Right lung (tissue), 10 donors: ENCODE measurements at places on chromosomes 2 and 18.
A peak's percentile ranks its signal among the peaks of the same experiment; 100 is the strongest.

DNA sequence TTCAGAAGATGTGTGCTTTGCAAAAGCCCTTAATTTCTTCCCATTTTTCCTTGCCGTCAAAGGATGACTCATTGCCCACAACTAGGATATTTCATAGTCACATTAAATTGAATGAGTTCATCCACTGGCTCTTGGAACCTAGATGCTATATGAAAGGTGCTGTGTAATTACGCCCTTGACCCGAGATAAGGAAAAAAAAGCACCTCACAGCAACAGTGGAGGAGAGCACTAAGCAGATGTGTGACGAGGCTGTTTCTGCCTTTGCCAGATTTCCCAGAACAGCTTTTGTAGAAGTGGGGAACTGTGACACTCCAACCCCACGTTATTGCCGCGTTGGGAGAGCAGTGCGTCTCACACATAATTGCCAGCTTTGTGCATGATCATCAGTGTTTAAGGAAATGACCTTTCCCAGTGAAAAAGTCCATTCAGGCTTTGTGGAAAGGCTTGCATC is 33.3 kb upstream of the TMEM87B start:
- DNase-seq = no peak

GRCh38 chr18:13539050-13539449 is 187.3 kb downstream of the FAM210A start:
- no peak for DNase-seq

- DNase-seq = peak; percentile 85
Observed at GRCh38 chr2:119431155-119431975, at the start of gene TMEM37. Gene TMEM37, plus strand, starts transcription at chr2:119431854. Its CDS starts 50 bp downstream, at chr2:119431904.

DNA sequence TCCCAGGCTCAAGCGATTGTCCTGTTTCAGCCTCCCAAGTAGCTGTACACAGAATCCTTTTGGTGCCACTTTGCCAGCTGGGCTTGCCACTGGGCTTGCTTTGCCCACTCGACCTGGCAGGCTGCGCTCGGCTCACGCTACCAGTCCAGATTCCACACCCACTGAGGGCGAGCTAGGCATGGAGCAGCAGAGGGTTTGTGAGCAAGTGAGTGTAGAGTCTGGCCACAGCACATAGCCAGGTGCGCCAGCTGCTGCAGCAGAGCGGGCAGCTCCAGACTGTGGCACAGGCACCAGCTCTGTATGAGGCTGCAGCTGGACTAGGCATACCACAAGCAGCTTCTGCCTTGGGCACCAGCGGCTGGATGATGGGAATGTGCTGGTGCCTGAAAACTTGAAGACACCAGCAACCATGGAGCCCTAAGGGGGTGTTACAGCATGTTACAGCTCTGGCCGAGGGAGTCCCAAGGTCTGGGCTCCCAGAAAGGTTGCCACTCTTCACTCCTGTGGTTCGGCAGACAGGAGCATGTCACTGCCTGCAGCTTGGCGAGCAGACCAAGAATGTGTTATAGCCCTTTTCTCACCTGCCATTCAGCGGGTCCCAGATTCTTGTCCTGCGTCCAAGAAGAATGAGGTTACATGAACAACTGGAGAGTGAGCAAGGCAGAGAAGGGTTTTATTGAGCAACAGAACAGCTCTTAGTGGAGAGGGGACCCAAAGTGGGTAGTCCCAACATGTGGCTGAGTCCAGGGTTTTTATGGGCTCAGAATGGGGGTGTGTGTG is 12.9 kb downstream of the SMARCAL1 start:
- no peak for DNase-seq

GRCh38 chr2:234241656-234242458 is 191.4 kb downstream of the SPP2 start:
- DNase-seq = no peak

- DNase-seq = no peak
Observed at GRCh38 chr2:105403783-105404698, 5.2 kb upstream of the FHL2 start.

DNA sequence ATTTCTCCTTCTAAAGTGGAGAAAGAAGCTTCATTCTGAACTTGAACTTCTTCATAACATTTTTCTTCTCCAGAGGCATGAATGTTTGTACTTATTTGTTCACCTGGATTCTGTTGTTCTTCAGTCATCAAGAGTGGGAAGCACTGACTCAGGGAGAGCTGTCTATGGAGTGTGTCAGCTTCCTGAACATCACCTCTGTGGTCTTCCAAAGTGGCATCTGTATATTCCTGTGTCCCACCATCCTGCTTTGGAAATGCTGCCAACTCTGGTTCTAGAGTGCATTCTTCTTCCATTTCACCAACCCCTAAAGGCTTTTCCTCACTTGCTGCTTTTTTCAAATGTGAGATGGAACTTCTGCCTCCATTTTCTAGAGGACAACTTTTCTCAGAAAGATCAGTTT is 59.5 kb downstream of the TTN start:
- no peak for DNase-seq

- DNase-seq = no peak
Observed at GRCh38 chr2:1881502-1881901, 137.2 kb upstream of the PXDN start.

DNA sequence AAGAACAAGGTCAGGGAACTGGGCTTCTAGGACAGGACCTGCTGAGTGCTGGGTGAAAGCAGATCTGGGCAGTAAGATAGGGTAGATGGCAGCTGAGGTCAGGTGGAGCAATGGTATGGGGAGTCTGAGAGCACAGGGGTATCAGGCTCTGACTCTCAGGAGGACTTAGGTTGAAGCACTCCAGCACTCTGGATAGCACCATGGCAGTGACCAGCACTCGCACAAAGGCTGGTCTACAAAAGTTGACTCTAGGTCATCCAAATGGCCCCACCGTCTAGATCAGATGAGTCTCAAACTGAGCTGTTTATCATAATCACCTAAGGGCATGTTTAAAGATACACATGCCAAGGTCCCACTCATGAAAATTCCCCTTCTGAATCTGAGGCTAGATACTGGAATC is 60.1 kb downstream of the CDKL4 start:
- no peak for DNase-seq

- DNase-seq = no peak
Observed at GRCh38 chr18:51229328-51229727, 31.8 kb upstream of the MEX3C start.

DNA sequence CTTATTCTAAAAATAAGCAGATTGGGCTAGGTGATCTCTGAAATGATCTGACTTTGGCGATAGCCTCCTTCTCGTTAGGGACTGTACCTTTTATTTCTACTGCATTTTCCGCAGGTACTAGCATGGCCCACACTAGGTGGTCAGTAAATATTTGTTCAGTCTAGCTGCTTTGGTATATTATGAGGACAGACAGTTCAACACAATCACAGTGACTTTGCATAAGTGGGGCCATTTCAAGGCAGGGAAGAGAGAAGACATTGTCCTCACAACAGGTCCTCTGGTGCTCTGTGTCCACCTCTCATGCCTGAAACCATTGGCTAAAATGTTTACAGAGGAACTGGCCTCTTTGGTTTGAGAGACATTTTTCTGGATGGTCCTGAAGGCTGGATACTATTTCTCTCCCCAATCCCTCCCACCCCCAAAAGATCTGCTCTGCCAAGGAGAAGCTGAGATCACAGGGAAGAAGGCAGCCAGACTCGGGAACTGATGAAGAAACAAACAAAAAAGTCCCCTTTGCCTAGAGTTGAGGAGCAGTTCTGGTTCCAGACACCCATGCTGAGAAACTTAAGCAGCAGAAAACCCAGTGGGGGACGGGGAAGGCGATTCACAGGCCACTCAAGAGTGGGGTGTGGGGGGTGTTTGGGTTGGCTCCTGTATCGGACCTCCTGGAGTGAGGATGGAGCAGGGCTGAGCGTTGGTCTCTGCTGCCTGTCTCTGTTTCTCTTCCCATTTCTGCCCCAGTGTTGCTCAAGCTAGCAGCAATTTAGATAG is 2.9 kb upstream of the TNP1 start:
- DNase-seq = no peak

DNA sequence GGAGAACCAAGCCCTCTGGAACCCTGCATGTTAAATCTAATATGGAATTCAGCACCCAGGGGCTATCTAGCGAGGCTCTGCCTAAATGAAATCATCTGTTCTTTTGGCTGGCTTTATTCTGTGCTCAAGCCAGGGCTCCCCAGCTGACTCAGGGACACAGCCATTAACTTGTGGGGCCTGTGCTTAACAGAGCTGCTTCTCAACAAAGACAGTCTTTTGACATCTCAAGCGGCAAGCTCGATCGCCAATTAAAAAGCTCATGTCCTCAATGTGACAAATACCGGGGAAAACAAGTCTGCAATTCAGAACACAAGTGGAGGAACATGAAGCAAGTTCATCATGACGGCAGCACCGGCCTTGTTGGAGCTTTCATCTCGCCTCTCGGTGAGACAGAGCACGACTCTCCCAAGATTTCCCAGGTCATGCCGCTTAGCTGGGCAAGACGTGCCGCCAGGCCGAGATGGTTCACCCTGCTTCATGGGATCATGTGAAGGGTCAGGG is 64.9 kb downstream of the KLHL29 start:
- DNase-seq = peak; percentile 29

DNA sequence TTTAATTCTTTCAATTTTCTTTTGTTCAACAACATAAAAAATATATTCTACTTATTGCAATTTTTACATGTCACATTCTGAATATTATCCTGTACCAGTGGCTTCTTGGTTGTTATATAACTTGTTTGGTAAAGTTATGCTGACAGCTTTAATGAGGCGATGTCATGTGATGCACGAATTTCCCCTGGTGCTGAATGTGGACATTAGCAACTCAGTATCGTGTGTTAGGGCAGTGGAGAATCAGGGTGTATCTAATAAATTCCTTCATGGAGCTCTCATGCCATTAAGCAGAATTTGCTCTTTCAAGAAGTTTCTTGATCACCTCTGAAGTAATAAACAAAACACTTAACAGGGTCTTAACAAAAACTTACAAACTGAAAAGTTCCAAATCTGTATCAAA is 99.6 kb upstream of the DNMT3A start:
- no peak for DNase-seq

GRCh38 chr2:224780106-224780505 is 63.9 kb upstream of the CCDC195 start:
- no peak for DNase-seq
